Inflammatory macrophage (primary cell): ENCODE measurements at places on chromosomes 6 and 20.
A peak's percentile ranks its signal among the peaks of the same experiment; 100 is the strongest.

DNA sequence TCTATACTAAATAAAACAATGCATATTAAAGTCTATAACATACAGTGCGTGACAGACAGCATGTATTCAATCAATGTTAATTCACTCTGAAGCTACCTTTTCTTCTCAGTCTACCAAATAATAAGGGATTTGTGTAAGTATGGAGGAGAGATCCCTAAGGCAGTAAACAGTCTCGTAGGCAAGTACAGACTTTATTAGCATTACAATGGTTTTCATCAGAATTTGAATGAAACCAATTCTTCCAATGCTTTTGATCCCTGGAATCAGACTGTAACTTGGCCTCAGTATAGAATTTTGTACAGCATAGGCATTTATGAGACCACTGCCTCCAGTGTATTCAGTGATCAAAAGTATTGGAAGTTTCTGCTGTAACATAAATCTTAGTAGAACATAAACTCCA, 19.5 kb downstream of the LYRM4 start:
- DNase-seq, result no peak

GRCh38 chr6:7135755-7136154, 28.0 kb downstream of the RREB1 start:
- DNase-seq, result no peak

GRCh38 chr6:32700391-32701040, 34.1 kb upstream of the HLA-DQB1 start:
- peak; percentile 54 for DNase-seq

DNA sequence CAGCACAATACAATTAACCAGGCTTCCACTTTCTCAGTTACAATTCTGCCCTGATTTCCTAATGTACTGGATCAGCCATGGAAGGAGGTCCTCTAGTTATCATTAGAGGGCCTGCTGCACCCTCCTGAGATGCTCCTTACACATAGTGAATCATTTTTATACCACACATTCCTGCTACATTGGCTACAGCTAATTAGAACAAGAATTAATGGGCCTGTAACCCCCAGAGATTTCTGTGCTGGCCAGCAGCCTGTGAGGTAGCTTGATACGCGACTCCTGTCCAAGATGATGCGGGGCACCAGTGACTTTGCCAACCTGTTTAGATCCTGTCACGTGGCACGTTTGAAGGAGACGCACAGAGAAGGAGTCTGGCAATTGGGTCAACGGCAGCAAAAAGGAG, 422.8 kb downstream of the EPM2A start:
- no peak for DNase-seq

- DNase-seq, result no peak
These were observed 102.9 kb downstream of the EDN1 start for GRCh38 chr6:12393100-12393499.

DNA sequence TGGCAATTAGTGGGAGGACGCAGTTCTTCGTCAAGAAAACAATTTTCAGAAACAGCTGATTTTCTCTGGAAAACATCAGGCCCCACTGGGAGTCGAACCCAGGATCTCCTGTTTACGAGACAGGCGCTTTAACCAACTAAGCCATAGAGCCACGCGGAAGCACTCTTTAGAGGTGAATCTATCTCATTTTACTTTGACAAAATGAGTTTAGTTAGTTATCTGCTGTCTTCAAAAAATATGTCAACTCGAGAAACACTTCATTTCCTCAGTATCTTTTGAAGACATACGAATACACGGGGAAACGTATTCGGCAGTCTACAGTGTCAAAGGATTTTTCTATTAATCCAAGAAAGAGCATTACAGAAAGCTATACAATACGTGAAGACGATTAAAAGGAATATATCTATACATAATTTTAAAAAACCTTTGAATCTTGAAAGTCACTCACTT, 26.7 kb downstream of the GPX6 start:
- DNase-seq, result no peak

DNA sequence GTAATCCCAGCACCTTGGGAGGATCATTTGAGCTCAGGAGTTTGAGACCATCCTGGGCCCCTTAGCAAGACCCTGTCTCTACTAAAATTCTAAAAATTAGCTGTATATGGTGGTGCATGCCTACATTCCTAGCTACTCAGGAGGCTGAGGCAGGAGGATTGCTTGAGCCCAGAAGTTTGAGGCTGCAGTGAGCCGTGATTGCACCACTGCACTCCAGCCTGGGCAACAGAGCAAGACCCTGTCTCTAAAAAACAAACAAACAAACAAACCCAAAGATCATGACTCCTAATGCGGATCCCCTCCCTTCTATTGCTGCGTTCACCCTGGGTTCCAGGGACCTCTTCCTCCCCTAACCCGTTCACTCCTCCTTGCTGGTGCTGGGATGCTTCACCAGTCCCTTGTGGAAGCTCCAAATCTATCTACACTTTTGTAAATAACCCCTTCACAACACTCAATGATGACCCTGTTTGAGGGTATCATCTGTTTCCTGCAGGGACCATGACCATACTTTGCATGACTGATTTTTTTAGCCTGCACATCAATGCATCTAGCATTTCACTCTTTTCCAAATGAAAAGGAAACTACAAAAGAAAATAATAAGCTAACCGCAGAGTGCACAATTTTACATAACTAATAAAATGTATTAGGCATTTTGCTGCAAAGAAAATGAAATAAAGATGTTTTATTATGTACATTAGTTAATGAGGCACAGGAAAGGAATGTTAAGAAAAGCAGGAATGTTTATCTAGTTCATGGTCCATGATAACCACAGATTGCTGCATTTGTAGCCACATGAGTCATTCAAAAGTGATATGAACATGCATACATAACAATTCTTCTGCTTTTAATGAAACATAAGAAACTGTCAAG, 30.5 kb upstream of the IPCEF1 start:
- no peak for DNase-seq

DNA sequence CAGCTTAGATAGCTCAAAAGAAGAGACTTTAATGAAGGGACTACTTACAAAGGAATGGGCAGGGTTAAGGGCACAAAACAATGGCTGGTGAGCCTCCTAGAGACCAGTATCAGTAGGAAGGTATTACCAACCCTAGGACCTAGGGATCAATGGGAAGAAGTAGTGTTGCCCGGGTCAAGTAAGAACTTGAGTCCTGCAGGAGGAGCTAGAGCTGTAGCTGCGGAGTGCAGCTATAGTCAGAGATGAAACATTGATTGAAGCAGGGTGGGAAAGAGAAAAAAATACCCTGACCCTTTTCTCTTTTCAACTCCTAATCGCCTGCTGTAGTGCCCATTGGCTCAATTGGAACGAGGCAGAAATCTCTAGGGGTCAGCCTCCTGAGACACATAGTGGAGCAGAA, 144.0 kb downstream of the FLRT3 start:
- no peak for DNase-seq

DNA sequence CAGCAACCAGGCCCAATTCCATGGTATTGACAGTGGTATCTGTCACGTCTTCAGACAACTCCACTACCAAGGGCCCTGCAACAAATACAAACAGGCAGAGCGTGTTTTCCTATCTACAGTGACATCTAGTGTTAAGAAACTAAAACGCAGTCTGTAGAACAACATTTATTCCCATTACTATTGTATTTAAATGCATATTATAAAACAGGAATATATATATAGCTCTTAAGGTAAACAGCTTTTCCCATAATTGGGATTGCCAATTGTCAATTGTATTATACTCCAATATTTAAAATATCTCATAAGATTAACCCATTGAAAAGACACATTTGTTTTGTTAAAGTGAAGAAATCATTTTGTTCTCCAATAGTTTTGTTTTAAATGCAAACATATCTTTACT, 97.2 kb downstream of the KIF16B start:
- DNase-seq, result peak; percentile 67

DNA sequence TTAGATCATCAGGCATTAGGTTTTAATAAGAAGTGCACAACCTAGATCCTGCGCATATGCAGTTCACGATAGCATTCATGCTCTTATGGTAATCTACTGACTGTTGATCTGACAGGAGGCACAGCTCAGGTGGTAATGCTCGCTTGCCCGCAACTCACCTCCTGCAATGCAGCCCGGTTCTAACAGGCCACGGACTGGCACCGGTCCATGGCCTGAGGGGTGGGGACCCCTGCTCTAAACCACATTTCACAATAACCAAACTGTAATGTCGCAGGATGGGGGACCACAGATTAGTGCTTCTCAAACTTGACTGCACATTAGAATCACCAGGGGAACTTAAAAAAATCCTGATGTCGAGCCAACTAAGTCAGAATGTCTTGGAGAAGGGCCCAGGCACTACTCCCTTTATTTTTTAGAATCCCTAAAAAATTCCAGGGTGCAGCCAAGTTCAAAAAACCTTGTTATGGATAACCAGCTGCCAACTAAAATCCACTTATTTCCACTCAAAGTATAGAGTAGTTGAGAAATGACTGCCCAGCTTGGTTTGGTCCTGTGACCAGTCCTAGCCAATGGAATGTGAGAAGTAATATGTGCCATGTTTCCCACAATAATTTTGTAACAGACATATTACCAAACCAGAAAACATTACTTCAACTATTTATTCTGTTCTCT, 3.1 kb downstream of the SHPRH start:
- DNase-seq, result peak; percentile 10

- DNase-seq, result peak; percentile 43
These were observed 22.0 kb upstream of the QKI start for GRCh38 chr6:163392533-163392932.

- DNase-seq, result no peak
These were observed 8.3 kb downstream of the NCR2 start for GRCh38 chr6:41343641-41344187.

- no peak for DNase-seq
These were observed 113.6 kb upstream of the IFNGR1 start for GRCh38 chr6:137332637-137333280.

DNA sequence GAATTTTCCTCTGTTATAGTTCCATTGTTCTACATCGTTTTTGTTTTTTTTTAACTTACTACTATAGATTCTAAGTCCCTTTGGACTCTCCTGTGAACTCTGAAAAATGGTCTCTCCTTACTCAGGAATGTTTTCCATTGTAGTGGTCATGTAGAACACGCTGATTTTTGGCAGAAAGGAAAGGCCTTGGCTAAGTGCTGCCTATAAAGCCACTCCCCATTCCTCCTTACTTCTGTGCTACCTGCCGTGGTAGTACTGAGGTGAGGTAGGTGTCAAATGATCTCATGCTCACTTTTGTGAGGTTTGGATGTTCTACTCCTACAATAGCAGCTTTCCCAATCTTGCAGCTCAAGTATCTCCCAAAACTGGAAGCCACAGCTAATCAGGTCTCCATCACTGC, 270.7 kb downstream of the SLC35F1 start:
- DNase-seq, result no peak
